ENCODE measurements at places on chromosomes 3 and 15.
A peak's percentile ranks its signal among the peaks of the same experiment; 100 is the strongest.

DNA sequence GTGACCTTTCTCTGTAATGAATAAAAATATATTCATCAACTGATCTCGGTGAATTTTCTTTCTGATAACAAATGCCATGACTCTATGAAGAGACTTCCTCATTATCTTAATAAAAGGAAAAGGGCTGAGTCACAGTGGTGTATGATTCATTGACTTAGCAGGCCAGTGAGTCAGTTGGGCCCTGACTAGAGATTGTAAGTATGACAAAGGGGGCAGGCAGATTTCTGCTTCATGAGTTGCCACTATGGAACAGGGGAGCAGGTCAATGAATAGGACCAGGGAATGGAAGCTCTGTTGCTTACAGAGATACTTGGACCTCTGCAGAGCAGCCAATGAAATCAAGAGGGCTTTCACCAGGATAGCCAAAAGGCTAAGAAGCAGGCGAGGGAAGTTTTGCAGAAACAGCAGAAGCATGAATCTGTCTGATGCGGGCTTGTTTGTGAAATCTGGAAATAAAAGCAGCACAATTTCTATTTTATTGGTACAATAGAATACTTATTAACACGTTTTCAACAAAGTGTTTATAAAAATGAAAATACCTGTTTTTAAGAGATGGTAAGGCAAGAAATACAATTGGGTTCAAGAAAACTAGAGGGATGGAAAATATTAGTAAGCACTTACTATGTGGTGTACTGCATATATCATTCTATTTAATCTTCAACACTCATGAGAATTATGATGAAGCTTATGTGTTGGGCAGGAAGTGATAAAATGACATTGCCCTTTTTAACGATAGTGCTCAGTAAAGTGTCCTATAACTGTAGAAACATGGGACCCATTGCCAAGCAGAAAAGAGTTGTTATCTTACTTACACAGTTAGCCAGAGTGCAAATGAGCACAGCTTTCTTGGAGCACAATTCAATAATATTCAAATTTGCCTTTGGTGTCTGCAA lies 169.8 kb upstream of the MYRIP start:
- DNase-seq: no peak

DNA sequence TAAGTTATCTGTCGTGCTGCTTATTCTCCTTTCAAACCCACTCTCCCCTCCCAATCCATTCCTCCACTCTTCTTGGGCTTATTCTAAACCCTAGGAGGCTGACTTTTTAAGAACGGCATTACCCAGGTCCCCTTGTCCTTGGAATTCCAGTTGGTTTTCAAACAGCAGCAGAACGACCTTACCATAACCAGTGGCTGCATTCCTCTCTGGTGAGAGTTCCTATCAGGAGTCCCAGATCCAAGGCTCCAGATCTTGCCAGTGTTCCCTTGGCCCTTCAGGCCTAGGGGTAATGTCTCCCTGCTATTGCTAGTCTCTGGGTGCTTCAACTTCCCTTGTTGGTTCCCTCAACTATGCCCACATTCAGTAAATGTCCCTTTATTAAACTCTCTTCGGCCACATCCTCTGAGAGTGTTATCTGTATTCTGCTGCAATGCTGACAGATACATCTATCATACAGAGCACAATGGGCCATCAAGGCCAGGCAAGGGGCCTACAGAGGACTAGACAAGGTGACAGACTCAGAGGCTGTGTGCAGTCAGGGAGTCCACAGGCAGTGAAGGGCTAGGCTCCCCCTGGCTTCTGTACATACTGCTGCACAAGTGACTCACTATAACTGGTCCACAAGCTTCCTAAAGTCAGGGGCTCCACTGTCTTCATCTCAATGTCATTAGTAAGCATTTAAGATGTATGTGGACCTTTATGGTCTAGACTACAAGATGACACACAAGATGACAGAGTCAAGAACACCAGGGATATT lies 10.1 kb downstream of the LYSMD2 start:
- DNase-seq: no peak

DNA sequence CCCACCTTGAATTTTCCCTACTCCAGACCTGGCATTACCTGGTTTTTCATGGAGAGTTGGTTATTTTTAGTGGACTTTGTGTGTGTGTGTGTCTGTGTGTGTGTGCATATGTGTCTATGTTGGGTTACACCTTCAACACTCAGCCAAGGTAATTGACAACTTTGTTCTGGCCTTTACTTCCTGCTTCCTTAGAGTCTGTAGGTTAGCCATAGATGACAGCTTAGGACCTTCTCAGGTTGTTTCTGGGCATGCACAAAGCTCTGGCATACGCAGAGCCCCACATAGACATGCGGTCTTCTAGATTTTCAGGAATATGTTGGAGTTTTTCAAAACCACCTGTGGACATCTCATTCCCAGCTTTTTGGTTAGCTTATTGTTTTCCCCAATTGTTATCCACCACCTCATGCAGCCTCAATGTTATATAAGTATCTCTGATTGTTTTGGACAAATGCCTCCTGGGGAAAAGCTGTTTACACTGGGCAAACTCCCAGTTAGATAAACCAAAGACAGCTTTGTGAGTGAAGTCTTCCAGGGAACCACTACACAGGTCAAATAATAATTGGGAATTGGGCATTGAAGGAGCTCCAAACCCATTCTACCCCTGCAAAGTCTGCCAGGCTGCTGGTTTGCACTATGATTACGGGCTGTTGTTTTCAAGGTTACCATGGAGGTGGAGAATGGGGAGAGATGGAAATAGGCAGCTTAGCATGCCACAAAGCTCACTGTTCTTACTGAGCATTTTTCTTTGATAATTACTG lies 201.2 kb downstream of the ADAMTSL3 start:
- no peak for DNase-seq

GRCh38 chr3:87052499-87053260 lies 61.7 kb upstream of the VGLL3 start:
- DNase-seq: no peak

- no peak for DNase-seq
Observed at GRCh38 chr15:64209680-64210334, 47.0 kb upstream of the PPIB start.

DNA sequence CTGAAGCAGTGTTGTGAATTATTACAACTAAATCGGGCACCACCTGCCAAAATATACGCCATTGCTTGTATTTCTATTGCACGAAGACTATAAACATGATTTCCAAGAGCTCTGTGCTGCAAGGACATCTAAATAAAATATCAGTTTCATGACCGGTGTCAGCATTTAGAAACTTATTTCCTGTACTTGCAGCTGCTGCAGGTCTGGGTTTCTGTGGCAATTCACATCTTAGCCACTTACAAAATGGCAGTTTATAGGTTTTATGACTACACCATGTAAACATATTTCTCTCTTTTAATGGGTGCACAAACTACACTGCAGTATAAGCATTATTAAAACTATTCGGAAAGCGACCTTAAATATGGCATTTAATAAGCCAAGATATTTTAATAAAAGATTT lies 359.4 kb downstream of the VPS13C start:
- DNase-seq: no peak

DNA sequence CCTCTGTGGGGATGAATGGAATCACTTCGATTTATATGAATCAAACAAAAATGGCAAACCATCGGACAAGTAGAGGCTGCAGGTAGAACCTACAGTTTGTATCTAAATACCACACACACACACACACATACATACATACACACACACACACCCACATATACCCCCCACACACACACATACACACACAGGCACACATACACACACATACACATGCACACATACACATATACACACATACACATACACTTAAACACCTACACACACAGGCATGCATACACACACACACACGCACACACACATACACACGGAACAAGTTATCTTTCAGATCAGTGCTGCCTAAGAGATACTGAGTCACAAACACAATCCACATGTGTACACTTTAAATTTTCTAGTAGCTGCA lies 24.3 kb downstream of the HEG1 start:
- no peak for DNase-seq

GRCh38 chr15:26449291-26449690 lies 323.6 kb downstream of the GABRB3 start:
- DNase-seq: no peak

DNA sequence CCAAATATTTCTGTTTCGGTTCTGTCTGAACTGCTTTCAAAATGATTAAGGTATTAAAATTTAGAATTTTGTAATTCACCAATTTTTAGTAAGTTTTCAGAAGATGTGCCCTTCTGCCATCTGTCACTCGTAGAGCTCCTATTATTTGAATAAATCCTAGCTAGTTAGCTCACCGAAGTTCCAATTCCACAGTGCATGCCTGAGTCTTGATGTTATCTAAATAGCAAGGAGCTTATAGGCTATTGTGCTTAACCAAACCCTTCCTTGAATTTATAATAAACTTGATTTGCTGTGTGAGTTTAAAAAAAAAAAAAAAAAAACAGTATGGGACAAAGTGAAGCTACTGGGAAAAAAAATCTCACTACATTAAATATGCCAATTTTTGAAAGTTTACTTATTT lies 18.7 kb downstream of the ATP13A3 start:
- DNase-seq: no peak

GRCh38 chr3:191592105-191592504 lies 131.1 kb downstream of the PYDC2 start:
- DNase-seq: no peak

DNA sequence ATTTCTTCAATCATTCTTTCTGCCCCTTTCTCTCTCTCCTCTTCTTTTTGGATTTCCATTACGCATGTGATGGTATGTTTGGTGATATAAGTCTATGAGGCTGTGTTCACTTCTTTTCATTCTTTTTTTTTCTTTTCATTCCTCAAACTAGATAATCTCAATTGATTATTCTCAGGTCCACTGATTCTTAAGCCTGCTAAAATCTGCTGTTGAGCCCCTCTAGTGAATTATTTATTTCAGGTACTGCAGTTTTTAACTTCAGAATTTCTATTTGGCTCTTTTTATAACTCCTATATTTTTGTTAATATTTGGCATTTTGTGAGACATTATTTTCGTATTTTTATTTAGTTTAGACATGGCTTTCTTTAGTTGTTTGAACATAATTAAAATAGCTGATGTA lies 671.3 kb upstream of the NECTIN3 start:
- DNase-seq: no peak

- no peak for DNase-seq
Observed at GRCh38 chr3:128936341-128936740, 56.9 kb downstream of the ACAD9 start.

- peak; percentile 81 for DNase-seq
Observed at GRCh38 chr3:71226565-71227269, 356.8 kb downstream of the FOXP1 start.

DNA sequence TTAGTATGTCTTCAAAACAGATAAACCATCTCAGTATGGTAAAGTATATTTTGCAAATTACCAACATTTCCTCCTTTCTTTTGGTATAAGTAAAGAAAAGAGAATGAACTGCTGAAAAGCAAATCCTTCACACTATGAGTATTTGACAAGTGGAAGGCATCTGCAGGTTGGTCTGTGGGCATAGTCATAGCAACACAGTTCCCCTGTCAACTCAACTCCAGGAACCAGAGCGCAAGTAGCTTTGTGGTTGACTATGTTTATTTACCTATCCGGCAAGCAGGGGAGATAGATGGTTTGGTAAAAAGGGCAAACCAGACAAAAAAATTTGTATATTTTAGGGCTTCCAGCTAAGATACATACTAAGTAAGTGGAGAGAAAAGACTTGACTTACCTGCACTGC lies 88.3 kb upstream of the PPIB start:
- no peak for DNase-seq

- no peak for DNase-seq
Observed at GRCh38 chr3:162122405-162122804, 625.8 kb downstream of the OTOL1 start.

DNA sequence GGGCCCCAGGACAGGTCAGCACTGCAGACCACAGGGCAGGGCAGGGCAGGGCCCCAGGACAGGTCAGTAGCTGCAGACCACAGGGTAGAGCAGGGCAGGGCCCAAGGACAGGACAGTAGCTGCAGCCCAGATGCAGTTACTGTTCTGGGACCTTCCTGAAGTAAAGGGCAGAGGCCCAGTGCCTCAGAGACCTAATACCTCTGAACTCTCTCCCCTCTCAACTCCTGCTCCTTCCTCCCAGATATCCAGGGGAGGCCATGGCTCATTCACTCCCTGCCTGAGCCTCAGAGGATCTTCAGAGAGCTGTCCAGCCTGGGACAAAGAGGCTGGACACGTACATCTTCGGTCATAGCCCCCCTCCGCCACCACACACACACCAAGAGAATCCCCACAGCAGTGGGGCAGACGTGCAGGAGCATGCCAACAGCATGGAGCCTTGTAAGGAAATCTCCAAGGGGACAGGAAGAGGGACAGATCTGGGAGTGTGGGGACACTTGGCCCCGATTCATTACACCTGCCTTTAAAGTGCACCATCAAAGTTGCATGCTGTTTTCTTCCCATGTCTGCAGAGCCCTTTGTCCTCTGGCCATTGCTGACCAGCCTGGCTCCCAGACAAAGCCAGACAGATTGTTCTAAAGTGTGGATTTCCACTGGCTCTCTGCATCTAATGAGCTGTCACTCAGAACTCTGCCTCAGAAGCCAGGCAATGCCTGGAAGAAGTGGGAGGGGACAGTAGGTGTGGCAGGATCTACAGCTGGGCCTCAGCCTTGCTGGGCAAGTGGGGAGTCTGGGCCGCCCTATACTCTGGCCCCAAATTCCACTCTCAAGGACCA lies 24.2 kb upstream of the BUB1B start:
- no peak for DNase-seq

GRCh38 chr3:71006810-71007785 lies 576.4 kb downstream of the FOXP1 start:
- no peak for DNase-seq

DNA sequence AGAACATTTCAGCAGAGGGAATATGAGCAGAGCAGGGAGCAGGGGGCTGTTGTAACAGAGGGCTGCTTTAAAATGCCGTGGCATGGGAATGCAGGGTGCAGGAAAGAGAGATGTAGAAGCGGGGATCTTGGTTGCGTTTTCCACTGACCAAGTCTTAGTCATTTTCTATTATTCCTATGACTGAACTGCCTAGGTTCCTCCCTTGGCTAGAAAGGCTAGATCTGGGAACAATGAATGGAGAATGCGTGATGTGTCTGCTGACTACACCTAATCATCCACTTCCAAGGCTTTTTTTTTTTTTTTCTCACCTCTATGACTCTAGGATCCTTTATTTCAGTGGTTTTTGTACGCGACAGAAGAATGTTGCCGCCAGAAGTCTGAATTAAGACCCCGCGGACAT lies 607.4 kb upstream of the TBL1XR1 start:
- DNase-seq: no peak

- DNase-seq: no peak
Observed at GRCh38 chr3:21294768-21295167, 456.2 kb downstream of the ZNF385D start.

GRCh38 chr15:51756482-51756881 lies 5.1 kb downstream of the TMOD2 start:
- no peak for DNase-seq

- no peak for DNase-seq
Observed at GRCh38 chr3:42277676-42278075, 11.7 kb upstream of the CCK start.

DNA sequence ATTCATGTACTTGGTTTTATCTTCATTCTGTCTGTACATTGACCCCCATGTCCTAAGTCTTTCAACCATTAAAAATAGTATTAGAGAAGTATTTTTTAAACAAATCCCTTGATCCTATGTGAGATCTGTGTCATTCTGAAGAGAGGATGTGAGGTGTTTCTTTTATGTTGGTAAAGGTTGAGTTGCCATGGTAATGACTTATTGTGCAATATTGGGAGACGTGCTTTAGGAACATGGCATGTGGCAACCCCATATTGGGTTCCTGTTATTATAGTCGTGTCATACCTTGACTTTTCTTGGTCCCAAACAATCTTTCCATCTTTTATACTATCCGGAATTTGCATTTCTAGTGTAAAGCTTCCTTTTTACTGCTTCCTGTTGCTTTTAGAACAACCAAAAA lies 203.1 kb downstream of the KCNAB1 start:
- DNase-seq: no peak

GRCh38 chr15:75727851-75728715 lies 15.4 kb upstream of the CSPG4 start:
- DNase-seq: peak; percentile 56
